ENCODE measurements at places on chromosomes 13 and 19.

- no peak for DNase-seq
These were observed 103.7 kb upstream of the USP29 start for GRCh38 chr19:57016076-57016475.

DNA sequence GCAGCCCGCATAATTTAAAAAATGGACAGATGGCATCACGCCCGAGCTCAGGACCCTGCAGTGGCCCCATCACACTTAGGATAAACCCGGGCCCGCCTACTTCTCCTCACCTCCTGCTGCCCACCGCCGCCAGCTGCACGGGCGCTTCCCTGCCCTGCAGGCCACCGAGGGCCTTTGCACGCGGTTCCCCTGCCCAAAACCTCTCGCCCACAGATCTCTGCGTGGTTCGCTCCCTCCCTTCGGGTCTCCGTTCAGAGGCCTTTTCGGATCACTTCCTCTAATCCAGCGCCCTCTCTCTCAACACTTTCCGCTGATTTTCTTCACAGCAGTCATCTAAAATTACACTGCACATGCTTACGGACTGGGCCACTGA lies 1.8 kb downstream of the SHISA7 start:
- DNase-seq: no peak

GRCh38 chr13:64028551-64028950 lies 2612.9 kb upstream of the PCDH20 start:
- no peak for DNase-seq

DNA sequence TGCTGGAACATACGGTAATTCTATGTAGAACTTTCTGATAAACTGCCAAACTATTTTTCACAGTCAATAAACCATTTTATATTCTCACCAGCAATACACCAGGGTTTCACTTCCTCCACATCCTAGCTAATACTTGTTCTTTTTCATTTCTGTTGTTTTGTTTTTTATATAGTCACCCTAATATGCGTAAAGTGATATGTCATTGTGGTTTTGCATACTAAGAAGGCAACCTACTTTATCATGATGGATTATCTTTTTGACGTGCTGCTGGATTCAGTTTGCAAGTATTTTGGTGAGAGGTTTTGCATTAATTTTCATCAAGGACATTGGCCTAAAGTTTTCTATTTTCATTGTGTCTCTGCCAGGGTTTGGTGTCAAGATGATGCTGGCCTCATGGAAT lies 1384.1 kb downstream of the UQCRFS1 start:
- no peak for DNase-seq

GRCh38 chr13:33016414-33017322 lies at the start of gene KL:
Gene KL (plus strand): TSS chr13:33016423. CDS start chr13:33016441, 18 bp downstream.
- no peak for DNase-seq

DNA sequence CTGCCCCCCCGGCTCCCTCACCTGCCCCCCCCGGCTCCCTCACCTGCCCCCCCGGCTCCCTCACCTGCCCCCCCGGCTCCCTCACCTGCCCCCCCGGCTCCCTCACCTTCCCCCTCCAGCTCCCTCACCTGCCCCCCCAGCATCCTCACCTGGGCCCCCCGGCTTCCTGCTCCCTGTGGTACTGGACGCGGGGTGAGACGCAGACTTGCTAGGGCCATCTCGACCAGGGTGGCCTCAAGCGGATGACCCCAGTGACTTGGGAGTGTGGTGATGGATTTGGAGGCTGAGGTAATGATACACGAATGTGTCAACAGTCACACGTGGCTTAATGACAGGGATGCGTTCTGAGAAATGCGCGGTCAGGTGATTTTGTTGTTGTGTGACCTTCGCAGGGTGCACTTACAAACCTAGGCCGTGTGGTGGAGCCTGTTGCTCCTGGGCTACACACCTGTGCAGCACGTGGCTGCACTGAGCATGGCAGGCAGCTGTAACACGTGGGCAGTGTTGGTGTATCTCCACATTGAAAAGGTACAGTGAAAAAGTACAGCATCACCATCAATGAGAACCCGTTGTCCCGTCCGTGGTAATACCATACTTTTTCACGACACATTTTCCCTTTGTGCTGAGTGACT lies 197.8 kb downstream of the TEX29 start:
- no peak for DNase-seq
